Naive B cell (primary cell): ENCODE measurements at places on chromosomes 3 and 15. TPM values are rescaled to one million over a fixed set of nuclear protein-coding genes. Genes with fewer than 3 reads are reported as not detected.

- no peak for DNase-seq
Measured at GRCh38 chr15:69436951-69437350, 15.7 kb upstream of the RPLP1 start.

KIAA1143 gene
- polyA plus RNA-seq: 34.9 TPM

GRCh38 chr3:161560008-161560637, 63.5 kb downstream of the OTOL1 start:
- DNase-seq: no peak

DNA sequence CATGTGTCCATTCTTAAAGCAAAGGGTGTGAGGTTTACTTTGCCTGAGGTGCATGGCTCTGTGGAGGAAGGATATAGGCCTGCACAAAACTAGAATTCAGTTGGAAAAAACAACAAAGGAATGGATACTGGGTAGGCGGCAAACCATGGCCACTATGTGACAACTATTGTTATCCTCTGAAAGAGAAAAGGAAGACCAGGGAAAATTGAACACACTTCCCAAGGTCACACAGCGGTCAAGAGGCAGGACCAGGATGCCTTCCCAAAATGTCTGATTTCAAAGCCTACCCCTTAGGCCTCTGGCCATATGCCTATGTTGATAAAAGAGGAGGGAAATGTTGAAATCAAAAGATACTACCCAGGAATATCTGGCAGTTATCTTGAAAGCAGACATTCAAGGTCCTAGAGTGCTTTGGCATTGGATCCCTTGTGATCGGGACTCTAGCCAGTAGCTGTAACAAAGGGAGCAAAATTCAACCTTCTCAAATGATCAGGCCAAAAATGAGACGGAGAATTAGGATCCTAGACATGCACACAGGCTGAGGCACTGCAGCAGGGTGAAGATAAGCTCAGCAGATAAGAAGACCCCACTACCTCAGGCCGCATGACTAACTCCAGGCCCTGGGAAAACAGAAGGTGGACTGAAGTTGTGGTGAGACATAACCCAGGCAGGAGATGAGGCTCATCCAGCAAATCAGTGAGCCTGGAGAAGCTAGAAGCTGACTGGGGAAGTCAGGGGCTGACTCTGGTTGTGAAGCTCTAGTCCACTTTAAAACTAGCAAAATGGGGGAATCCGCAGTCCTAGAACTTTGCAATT, 292.2 kb downstream of the NEK10 start:
- DNase-seq: no peak

DNA sequence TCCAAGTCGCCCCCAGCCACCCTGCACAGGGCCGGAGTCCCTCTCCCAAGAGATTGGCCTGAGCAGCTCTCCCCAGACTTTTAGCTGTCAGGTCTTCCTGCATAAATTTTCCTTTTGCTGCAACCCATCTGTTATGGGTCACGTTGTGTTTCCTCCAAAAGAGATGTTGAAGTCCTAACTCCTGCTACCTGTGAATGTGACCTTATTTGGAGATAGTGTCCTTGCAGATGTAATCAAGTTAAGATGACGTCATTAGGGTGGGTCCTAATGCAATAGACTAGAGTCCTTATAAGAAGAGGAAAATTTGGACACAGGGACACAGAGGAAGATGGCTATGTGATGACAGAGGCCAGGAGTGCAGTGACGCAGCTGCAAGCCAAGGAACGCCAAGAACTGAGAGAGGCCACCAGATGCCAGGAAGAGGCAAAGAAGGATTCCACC, 13.2 kb upstream of the SLC6A6 start:
- DNase-seq: no peak

- no peak for DNase-seq
Measured at GRCh38 chr3:105984837-105985236, 116.0 kb upstream of the CBLB start.

GOLGA6L4 gene
- polyA plus RNA-seq: 0.24 TPM

TLR9 gene
- not detected for polyA plus RNA-seq

CD200 gene
- polyA plus RNA-seq: 125 TPM

DNA sequence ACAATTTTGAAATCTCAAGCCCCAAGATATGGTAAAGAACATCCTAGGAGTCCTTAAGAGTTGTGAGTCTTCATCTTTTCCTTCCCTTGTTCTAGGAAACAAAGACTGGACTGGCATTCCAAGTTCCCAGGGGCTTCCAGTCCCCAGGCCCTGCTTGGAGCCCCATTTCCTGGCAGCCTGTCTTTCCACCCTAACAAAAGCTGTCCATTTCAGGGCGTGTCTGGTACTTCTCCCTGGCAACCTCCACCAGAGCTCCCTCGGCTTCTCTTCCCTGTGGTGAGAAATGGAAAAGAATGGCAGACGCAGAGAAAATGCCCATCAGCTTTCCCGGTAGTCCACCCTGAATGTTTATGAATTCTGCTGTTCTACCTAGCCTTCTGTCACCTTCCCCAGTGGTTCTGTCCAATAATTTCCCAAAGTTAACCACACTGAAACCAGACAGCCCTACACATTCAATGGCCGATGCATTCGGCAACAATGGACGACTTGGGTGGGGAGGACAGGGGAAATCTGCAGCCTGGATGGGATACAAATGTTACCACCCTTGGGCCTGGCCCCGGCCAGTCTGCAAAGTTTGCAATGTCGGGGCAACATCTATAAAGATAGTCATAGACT, 6.8 kb downstream of the RAB6B start:
- DNase-seq: no peak

DNA sequence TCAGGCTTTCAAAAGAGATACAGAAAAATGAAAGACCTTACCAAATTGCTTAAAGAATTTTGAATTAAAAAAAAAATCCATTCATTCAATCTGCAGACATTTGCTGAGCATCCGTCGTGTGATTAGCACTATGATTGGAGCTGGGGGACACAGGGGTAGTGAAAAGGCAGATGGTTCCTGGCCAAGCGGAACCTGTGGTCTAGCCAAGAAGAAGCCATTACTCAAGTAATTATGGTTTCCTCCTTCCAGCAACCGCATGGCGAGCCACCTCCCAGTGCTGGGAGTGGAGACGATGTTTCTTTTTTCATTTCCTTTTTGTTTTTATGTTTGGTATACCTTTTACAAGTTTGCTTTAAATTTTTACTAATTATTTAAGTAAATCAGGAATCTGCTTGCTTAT, 140.2 kb downstream of the CACNA2D3 start:
- no peak for DNase-seq

GRCh38 chr3:66520724-66521123, 19.9 kb upstream of the LRIG1 start:
- no peak for DNase-seq

- DNase-seq: no peak
Measured at GRCh38 chr15:60901647-60902046, 327.5 kb downstream of the RORA start.

CMTM8 gene
- polyA plus RNA-seq: 0.46 TPM

- no peak for DNase-seq
Measured at GRCh38 chr3:82031596-82031995, 270.2 kb upstream of the GBE1 start.

GRCh38 chr15:60704129-60704528, 225.2 kb upstream of the ICE2 start:
- DNase-seq: no peak

- no peak for DNase-seq
Measured at GRCh38 chr3:124928333-124929202, 6.0 kb downstream of the MUC13 start.

DNA sequence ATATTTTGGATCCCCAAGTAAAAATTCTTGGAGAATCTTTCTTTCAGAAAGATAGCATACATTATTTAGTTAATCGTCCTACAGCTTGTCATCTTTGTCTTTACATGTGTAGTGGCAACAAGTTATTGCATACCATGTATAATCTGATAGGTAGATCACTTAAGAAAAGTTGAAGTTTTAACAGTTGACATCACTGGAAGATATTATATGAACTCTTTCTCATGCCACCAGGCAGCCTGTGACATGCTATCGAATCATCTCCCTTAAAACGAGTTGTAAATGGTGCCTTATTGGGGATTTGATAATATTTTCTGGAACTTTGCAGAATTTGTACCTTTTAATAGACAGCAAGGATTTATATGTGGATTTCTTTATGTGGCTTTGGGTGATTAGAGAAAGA, 8.7 kb downstream of the U2SURP start:
- DNase-seq: no peak

DNA sequence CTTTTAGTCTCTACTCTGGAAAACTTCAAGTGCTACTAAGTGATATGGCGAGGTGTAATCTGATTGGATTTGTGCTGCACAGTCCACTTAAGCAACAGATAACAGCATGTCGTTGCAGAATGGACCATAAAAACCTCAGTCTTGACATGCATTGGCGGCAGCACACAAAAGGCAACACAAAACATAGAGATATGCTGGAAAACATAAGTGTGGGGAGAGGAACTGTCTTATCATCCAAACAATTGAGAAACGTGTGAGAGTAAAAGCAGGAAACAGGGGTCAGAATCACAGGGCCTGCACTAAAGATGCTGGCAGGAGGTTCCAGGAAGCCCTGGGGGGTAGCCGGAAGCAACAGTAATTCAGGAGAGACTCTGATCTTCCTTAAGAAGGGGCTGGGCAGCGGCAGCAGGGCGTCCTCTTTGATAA, 82.1 kb downstream of the CGNL1 start:
- no peak for DNase-seq

DNA sequence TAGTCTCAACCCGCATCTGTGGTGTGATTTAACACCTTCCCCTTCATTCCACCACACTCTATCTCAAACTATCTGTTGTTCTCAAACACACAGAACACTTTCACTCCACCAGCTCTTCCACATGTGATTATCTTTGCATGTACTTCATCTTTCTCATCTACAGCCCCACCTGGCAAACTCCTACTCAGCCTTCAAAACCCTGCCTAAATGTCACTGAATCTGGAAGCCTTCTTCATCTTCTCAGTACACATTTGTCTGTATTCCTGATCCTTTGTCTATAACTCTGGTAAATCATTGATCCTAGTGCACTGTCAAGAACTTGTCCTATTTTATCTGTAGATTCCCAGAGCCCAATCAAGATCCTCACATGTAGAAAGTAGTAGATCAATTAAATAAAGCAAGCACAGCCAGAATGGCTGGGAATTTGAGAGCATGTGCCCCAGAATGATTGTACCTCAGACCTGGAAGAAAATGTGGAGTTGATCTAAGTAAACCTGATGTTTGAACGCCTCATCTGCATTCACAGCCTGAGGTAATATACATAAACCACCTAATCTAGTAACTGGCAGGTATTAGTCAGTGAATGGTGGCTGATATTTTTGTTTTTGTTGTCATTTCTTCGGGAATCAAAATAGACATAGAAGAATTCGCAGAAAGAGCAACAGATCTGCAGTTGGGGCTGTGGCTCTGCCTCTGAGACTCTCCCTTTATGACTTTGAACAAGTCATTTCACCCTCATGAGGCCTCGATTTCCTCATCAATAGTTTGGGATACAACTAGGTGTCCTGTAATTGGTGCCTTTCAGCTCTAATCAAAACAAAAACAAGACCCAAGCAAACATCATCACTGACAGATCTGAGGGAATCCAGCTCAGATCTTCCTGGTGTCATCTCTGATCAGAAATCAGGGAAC, 28.0 kb upstream of the MAGEF1 start:
- DNase-seq: no peak

GRCh38 chr3:186142393-186142932, 33.6 kb upstream of the ETV5 start:
- DNase-seq: no peak
